Stimulated activated CD4-positive, alpha-beta T cell treated with anti-CD3 and anti-CD28 coated beads, Interleukin-2, amount 100 ng/mL, for 48 hours (primary cell): ENCODE measurements at places on chromosomes 7 and 10.

DNA sequence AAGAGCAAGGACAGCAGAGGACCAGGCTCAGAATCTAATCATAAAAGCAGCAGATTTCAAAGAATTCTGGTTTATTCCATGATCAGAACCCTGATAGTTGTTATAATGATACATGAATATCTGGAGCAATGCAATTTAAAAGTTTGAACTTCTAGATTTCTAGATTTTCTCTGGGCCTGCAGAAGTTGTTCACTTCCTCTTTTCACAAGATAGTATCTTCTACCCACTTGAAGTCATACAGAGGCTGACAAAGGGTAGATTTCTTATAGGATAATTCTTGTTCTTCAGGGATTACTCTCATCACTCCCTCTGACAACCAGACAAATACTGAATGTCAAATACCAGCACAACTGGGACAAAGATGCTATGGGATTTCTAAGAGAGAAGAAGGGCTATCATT is 320.0 kb upstream of the ETV1 start:
- no peak for DNase-seq

DNA sequence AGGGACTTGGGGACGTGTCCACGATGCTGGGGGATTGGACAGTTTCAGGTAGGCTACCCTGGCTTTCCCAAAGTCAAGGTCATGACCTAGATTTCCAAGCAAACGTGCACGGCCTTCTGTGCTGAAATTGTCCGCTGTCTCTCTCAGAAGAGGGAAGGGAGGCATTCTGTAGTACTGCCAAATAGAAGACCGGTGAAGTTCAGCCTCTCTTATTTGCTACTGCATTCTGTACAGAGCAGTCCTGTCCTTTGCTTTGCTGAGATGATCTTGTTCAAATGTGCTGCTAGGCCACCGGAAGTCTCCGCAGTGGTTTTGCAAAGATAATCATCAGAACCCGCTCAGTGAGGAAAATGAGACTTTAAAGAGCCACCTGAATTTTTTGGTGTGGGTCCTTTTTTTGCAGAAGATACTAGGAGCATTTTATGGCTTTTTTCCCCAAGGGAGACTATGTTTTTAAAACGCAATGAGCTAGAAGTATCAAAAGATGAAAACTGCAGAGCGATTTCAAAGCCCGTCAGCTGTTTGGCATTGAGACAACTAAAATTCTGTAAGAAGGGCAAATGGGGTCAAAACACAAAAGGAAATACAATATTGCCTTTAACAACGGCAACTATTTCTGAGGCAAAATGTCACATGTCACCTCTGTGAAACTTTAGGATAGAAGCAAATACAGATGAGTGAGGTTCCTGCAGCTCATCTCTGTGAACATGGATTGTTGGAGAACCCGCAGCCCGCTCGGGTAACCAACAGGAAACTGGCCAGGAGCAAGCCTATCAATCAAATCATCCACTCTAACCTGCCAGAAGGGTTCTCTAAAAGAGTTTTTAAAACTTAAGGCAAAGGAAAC is 1.3 kb upstream of the NMT2 start:
- peak; percentile 22 for DNase-seq

GRCh38 chr10:28400681-28401080 is 97.8 kb upstream of the MPP7 start:
- no peak for DNase-seq

- DNase-seq, result no peak
Observed at GRCh38 chr7:123580406-123581161, 21.0 kb upstream of the ASB15 start.

DNA sequence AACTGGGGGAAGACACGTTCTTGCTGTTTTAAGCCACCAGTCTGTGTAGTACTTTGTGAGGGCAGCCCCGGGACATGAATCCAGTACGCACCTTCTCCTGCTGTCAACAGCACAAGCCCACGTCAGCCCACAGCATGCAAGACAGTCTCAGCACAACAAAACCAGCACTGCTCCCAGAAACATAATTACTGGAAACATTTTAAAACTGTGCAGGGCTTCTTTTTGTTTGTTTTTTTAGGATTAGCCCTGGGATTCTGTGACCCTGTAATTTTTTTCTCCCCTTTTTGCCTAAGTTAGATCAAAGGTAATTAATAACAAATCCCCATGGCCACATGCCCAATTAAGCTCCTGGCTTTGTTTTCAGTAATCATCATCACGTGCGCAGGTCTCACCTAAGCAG is 87.5 kb downstream of the VOPP1 start:
- no peak for DNase-seq

- peak; percentile 48 for DNase-seq
Observed at GRCh38 chr7:148962823-148963582, 65.3 kb downstream of the PDIA4 start.

DNA sequence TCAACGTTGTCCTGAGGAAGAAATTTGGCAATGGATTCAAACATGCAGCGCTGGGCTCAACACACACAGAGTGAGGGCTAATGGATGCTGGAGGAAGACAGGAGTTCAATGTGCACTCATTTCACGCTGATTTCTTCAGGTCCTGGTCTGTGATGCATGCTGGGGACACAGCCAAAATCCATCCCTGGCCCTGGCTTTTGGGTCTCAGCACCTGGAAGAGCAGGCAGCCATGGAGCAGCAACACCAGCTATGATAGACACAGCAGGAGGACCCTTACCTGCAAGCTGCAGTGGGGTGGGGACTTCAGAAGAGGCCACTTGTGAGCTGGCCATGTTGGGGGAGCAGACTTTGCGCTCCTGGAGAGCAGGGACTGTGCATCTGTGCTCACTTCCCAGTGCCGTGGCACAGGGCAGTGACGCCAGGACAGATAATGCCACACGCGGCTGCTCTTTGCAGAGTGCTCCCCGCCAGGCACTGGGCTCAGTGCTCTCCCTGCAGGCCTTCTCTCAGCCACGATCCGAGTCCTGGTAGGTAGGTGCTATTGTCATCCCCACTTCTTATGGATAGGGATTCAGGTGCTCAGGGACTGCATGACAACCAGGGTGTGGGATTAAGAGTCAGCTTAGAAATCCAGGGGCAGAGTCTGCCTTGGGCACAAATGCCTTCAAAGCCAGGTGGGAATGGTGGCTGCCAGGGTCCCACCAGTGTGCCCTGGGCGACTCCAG is 138.8 kb upstream of the UNC5B start:
- DNase-seq, result no peak

DNA sequence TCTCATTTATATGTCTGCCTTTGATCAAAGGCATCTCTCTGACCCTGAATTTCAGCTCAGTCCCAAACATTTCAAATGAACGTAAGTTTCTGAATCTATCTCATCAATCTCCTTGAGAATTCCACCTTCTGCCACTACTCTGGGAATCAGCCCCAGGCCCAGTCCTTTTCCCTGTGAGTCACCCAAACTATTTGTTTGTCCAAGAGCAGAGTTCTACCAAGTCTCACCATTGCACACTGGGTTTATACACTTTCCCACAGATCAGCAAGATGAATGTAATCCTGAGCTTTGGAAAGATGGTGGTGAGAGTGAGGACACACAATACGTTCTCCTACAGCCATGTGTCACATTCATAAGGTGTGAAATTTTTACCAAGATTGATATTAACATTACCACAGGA is 251.3 kb upstream of the VWC2 start:
- DNase-seq, result no peak

GRCh38 chr7:44274623-44274975 is 50.8 kb downstream of the CAMK2B start:
- DNase-seq, result no peak

GRCh38 chr7:36165059-36165458 is 12.0 kb downstream of the EEPD1 start:
- DNase-seq, result no peak

- DNase-seq, result no peak
Observed at GRCh38 chr7:132519936-132520335, 56.3 kb downstream of the PLXNA4 start.

DNA sequence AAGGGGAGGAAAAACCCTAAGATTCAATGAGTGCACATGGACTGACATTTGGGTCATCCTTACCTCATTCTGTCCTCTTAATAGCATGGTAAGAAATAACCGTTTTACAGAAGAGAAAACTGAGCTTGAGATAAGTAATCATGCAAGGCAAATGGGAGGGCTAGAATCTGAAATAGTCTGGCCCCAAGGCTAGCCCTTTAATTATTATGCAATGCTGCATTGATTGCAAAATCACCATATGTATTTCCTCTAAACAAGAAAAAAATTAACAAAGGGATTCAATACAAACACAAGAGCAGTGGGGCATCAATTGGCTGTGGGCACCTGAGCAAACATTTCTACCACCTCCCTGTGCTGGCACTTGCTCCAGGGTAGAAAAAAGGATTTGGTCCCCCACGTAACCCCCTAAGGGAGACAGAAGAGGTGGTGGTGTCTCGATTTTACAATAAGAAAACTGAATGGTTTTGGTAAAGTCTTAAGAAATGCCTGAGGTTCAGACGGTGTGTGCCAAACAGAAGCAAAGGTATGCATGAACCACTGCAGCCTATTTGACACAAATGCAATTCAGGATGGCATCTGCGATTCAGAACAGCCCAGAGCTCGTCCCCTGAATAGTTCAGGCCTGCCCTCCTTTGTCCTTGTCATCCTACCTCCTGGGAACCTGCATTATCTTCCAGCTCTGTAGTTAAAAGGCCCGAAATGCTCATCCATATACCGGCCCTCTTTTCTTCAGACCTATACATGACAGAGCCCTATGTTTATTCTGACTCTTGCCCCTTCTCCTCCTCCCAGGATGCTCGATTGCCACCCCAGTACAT is 23.6 kb downstream of the PIP4K2A start:
- DNase-seq, result no peak

GRCh38 chr7:64037095-64037494 is 8.1 kb upstream of the ZNF727 start:
- no peak for DNase-seq
